ENCODE measurements at places on chromosomes 7 and 10.

- no peak for DNase-seq
Measured at GRCh38 chr10:49593564-49593875, 16.6 kb upstream of the SLC18A3 start.

GRCh38 chr10:47088656-47089354 is 177.6 kb downstream of the PTPN20 start:
- DNase-seq: no peak

DNA sequence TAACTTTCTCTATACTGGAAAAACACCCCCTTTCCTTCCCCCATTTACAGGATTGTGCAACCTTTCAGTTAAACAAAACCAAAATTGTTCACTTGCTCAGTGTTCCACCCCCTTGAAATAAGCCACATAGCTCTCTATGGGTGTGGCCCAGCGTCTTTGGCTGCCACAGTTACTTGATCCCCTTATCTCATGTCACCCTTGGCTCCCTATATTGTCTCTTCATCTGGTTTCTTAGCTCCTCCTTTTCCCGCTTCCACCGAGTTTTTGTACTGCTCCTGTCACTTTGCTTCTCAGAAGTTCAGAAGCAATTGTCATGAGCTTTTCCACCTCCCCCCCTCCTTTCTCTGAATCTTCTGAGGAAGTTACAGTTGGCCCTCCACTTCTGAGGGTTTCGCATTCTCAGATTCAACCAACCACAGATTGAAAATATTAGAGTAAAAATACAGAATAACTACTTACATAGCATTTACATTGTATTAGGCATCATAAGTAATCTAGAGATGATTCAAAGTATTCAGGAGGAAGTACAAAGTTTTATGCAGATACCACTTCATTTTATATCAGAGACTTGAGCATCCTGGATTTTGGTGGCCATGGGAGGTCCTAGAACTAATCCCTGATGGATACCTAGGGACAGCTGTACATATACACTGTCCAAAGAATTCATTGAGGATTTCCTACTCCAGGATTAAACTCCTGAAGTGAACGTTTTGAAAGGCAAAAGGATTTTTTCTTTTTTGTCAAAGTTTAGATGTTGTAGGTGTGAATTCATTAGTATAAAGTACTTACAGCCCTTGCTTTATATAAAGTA is 60.4 kb downstream of the ADD3 start:
- no peak for DNase-seq

DNA sequence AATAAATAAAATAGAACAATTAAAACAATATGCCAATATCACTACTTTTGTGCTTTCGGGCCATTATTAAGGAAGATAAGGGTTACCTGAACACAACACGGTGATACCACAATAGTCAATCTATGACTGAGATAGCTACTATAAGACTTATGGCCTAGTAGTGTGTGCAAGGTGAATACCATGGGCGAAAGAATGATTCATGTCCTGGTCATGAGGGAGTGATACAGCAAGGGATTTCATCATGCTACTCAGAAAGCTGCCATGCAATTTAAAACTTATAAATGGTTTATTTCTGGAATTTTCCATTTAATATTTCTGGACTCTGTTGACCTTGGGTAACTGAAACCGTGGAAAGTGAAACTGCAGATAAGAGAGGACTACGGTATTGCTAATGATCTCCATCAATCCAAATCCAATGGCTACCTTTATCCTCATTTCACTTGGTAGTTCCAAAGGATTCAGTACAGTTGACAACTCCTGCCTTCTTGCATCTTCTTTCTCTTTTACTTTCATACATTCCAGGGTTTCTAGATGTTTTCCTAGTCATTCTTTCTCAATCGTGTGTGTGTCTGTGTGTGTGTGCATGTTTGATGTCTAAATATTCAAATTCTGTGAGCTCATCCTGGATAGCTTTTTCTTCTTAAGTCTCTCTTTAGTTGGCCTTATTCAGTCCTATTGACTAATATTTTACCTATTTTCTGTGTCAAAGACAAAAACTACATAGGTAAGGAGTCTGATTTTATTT is 100.5 kb upstream of the MAGI2 start:
- no peak for DNase-seq

DNA sequence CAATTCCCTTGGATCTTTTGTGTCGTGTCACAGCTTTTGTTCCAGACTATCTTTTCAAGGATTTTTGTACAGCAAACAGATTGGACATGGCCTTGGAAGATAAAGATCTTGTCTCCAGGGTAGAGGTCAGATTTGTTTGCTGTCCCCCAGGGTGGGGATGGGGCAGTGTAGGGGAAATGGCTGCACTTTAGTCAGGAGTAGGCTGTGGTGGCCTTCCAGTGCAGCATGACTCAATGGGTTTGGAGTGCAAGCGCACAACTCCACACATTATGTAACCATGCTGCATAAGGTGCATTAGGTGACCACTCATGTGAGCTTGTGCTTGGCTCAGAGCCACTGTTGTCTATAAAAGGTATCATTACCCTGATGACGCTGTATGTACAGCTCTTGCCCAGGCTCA is 23.9 kb upstream of the ADAMTS14 start:
- DNase-seq: no peak

DNA sequence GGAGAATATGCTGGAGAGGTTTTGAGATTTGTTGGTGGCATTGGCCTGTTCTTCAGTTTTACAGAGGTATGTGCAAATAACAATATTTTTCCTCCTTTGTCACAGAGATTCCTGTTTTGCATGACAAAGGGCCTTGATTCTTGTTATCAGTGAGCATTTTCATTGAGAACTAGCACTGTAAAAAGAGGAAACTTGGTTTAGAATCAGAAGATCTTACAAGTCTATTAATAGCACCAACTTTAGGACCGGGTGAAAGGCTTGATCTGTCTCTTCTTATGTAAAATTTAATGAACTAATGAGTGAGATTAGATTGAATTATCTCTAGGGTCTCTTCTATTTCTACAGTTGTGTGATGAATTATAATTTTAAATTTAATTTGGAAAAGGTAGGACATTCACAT is 25.5 kb downstream of the TSPAN13 start:
- DNase-seq: no peak

- DNase-seq: no peak
Measured at GRCh38 chr10:131789516-131789915, 111.3 kb upstream of the PPP2R2D start.

GRCh38 chr10:113519681-113520115 is 33.2 kb upstream of the HABP2 start:
- DNase-seq: no peak

- DNase-seq: no peak
Measured at GRCh38 chr10:130884456-130884855, 427.1 kb downstream of the TCERG1L start.

DNA sequence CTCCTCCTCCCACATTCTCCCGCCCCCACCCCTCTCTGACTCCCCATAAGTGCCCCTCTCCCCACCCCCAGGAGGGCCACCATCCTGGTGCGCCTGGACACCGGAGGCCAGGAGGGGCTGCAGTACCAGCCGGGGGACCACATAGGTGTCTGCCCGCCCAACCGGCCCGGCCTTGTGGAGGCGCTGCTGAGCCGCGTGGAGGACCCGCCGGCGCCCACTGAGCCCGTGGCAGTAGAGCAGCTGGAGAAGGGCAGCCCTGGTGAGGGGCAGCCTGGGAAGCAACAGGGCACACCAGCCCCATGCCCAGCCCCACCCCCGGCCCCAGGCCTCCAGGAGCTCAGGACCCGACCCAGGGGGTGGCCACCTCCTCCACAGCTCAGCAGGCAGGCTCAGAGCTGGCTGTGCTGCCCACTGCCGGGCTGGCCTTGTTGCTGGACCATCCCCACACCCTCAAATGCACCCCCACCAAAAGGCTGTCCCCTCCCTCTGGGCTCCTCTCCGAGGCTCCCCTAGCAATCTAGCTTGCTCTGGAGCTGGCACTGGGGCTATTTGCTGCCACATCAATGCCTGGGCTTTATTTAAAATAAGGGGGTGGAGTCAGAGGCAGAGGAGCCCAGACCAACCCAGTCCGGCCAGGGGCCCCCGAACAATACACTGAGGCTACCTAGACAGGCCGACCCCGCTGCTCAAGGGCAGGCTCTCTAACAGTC is 14.8 kb downstream of the ATG9B start:
- no peak for DNase-seq

DNA sequence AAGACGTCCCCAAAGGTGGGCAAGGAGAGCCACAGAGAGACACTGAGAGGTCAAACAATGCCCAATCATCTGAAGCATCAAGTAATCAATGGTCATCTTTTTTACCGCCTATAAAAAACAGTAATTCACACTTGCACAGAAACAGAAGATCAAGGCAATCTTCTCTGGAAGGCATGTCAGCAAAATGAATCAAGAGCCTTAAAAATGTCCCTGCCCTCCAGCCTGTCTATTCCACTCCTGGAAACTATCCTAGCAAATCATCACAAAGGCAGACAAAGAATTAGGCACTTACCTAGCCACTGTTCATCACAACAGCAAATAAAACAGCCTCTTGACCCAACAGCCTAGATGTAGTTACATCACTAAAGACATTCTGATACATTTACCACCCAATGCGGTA is 48.9 kb downstream of the FAM53B start:
- DNase-seq: no peak

- no peak for DNase-seq
Measured at GRCh38 chr7:157903710-157904109, 566.9 kb downstream of the DNAJB6 start.
